Frontal cortex (tissue), 4 donors: ENCODE measurements at places on chromosomes 16 and 17. TPM values are rescaled to one million over a fixed set of nuclear protein-coding genes. Genes with fewer than 3 reads are reported as not detected.

The COX6A2 gene
- total RNA-seq, result not detected

The TMIGD1 gene
- not detected for total RNA-seq

The COL1A1 gene
- 26.1 TPM for total RNA-seq

The CHAD gene
- not detected for total RNA-seq

The PIRT gene
- total RNA-seq, result under 0.01 TPM

The HSF5 gene
- under 0.01 TPM for total RNA-seq
